ENCODE measurements at places on chromosomes 7 and 10.

GRCh38 chr7:12643001-12643643, 44.3 kb upstream of the ARL4A start:
- H3K4me1 ChIP-seq: peaks cover 24% of the 10 kb centered on the region
- H3K36me3 ChIP-seq: no peaks in the 10 kb centered on the region
- no peak overlapping the region for H3K27ac ChIP-seq

DNA sequence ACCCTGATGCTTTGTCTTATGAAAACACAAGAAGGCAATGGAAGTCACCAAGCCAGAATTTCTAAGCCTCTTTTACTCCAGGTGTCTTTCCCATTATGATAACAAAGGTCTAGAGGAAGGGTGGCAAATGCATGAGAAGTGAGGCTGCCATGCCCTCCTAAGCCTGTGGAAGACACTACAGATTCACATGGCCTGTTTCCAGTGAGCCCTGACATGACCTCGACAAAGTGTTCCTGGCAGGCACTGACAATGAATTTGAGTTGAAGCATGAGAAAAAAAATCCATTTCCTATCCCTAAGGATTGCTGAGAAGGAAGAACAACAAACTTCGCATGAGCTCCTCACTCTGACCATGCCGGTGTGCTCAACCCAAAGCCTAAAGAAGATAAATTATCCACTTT, 268.0 kb downstream of the HTR7 start:
- no peak overlapping the region for H3K27ac ChIP-seq
- no peaks in the 10 kb centered on the region for H3K36me3 ChIP-seq
- H3K4me3 ChIP-seq: no peak overlapping the region

DNA sequence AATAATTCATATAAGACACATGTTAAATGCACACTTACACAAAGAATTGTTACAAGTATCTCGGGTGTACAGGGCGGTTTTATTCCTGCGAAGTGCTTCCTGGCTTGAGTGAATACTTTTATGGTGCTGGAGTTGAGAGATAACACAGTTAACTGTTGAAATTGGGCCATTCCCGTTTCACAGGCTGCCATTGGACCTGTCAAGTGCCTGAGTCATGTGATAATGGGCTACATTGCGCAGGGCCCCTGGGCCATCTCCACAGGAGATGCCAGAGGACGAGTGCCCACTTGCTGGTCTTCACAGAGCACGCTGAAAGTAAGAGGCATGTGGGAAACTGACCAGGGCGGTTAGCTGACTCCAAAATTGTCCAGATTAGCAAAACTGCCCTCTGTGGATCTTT, 4.8 kb downstream of the FBH1 start:
- H3K4me1 ChIP-seq: peaks cover 7% of the 10 kb centered on the region
- no peak for DNase-seq
- H3K27me3 ChIP-seq: no peaks in the 10 kb centered on the region
- H3K36me3 ChIP-seq: no peaks in the 10 kb centered on the region

DNA sequence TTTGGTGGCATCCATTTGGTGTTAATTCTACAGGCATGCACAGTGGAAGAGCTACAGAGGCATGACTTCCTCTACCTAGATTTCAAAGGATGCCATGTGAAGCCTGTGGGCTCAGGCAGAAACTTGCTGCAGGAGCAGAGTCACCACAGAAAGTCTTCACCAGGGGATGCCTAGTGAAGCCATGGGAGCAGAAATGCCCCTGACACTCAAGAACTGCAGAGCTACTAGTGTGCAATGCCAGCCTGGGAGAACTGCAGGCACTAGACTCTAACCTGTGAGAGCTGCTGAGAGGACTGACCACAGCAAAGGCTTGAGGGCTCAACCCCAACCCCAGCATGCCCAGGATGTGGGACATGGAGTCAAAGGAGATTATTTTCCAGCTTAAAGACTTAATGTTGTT, 3.9 kb downstream of the OR9A2 start:
- no peaks in the 10 kb centered on the region for H3K4me1 ChIP-seq
- no peak overlapping the region for H3K27ac ChIP-seq
- H3K27me3 ChIP-seq: no peaks in the 10 kb centered on the region
- H3K36me3 ChIP-seq: no peaks in the 10 kb centered on the region

DNA sequence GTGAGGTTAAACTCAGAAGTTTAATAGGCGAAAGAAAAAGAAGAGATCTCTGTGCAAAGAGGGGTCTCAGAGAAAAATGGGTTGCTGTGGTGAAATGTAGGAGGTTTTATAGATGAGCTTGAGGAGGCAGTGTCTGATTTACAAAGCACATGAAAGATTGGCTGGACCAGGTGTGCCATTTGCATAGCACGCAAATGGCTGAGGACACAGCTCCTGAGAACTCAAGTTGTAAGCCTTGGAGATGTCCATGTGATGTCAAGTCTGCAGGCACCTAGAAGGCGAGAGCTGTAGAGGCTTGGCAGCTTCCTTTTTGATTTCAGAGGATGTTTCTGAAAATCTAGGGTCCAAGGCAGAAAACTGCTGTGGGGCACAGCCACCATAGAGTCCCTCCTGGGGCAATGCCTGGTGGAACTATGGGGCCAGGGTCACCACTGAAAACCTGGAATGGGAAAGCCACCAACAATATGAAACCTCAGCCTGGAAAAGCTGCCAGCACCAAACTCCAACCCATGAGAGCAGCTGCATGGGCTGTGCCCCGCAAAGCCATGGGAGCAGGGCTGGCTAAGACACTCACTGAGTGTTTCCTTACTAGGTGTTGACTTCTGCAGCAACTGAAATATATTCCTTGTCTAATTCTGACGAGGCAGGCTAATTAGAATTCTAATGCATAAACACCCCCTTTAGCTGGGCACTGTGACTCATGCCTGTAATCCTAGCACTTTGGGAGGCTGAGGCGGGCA, 96.9 kb upstream of the TNS3 start:
- H3K4me3 ChIP-seq: no peak overlapping the region
- H3K27me3 ChIP-seq: no peaks in the 10 kb centered on the region
- no peak for DNase-seq
- H3K27ac ChIP-seq: no peak overlapping the region

DNA sequence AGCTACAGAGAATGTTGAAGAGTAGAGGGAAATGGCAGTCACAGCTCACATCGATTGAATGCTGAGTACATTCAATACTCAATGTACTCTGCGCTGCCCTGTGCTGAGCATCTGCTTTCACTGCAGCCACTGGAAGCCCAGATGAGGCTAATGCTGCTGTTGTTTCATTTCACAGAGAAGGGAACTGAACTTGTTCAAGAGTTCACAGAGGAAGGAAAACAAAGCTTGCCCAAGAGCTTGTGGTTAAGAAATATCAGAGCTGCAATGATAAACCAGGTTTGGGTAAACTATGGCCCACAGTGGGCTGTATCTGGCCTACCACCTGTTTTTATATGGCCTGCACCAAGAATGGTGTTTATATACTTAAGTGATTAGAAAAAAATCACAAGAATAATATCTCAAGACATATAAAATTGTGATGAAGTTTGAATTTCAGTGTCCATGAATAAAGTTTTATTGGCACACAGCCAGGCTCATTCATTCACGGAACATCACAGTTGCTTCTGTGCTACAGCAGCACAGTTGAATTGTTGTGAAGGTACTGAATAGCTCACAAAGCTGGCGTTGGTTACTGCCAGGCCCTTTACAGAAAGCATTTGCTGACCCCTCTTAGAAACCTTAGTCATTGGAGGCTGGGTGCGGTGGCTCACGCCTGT, 64.1 kb downstream of the CFAP58 start:
- H3K27me3 ChIP-seq: no peaks in the 10 kb centered on the region
- H3K36me3 ChIP-seq: no peaks in the 10 kb centered on the region
- no peak overlapping the region for H3K27ac ChIP-seq

GRCh38 chr10:117500456-117500855, 42.1 kb upstream of the EMX2 start:
- no peaks in the 10 kb centered on the region for H3K27me3 ChIP-seq
- DNase-seq: no peak
- H3K27ac ChIP-seq: no peak overlapping the region
- H3K4me1 ChIP-seq: no peaks in the 10 kb centered on the region

DNA sequence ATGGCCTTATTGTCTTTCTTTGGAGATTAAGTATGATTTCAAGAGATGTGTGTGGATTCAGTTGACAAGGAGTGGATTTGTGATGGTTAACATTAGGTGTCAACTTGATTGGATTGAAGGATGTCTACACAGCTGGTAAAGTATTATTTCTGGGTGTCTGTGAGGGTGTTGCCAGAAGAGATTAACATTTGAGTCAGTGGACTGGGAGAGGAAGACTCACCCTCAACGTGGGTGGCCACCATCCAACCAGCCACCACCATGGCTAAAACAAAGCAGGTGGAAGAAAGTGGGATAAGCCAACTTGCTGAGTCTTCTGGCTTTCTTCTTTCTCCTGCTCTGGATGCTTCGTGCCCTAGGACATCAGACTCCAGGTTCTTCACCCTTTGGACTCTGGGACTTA, 76.1 kb downstream of the GPR37 start:
- no peaks in the 10 kb centered on the region for H3K27me3 ChIP-seq
- no peak for DNase-seq
- H3K27ac ChIP-seq: no peak overlapping the region
- H3K4me1 ChIP-seq: no peaks in the 10 kb centered on the region
- no peak overlapping the region for H3K4me3 ChIP-seq

DNA sequence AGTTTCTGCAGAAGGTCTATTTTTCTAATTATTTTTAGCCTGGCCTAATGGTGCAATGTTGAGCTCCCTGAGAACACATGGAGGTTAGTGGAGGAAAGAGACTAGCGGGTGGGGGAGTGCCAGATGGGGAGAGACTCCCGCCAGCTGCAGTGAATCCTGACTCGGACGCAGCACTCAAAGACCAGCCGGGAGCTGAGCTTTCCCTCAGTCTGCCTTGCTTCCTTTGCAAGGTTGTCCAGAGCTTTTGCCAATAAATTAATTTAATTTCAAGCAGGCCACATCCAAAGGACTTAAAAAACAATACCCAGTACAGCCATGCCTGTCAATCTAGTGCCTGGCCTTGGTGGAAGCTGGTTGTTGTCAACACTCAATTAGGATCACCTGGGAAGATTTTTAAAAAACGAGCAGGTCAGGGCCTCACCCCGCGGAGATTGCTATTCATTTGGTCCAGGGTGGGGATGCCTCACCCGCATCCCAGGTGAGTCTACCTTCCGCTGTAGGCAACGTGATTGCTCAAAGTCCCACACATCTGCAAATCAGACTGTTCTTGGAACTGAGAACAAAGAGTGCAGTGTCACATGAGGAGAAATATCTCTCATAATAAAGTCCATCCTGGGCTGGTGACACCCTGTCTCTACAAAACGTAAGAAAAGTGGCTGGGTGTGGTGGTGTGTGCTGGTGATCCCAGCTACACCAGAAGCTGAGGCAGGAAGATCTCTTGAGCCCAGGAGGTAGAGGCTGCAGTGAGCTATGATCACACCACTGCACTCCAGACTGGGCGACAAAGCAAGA, 4.0 kb downstream of the CLRN3 start:
- no peaks in the 10 kb centered on the region for H3K4me1 ChIP-seq
- no peak overlapping the region for H3K27ac ChIP-seq
- no peaks in the 10 kb centered on the region for H3K27me3 ChIP-seq
- H3K4me3 ChIP-seq: no peak overlapping the region
- H3K36me3 ChIP-seq: no peaks in the 10 kb centered on the region

GRCh38 chr7:1027242-1028043, 16.9 kb upstream of the GPR146 start:
- peak overlapping the region; percentile 62 for H3K27ac ChIP-seq
- peaks cover 16% of the 10 kb centered on the region for H3K4me1 ChIP-seq
- H3K27me3 ChIP-seq: no peaks in the 10 kb centered on the region
- no peak for DNase-seq

GRCh38 chr10:133097961-133098360, 10.2 kb downstream of the ADGRA1 start:
- no peak overlapping the region for H3K27ac ChIP-seq
- DNase-seq: no peak
- no peaks in the 10 kb centered on the region for H3K36me3 ChIP-seq
- peaks cover 3% of the 10 kb centered on the region for H3K27me3 ChIP-seq
- no peak overlapping the region for H3K4me3 ChIP-seq

DNA sequence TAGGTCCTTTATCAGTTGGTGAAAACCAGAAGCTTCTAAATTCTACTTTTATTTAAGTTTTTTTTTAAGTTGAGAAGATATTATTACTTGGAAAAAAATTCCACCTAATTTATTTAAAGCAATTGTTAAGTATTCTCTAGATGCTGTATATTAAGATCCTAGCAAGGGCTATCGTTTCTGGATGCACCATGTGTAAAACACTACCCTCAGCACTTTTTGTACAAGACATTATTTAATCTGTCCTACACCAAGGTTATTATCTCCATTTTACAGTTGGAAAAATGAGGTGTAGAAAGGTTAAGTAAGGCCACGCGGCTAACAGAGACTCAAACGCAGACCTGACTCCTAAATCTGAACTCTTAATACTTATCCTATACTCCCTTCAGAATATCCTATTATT, 19.8 kb downstream of the RAB11FIP2 start:
- no peaks in the 10 kb centered on the region for H3K27me3 ChIP-seq
- no peaks in the 10 kb centered on the region for H3K36me3 ChIP-seq
- DNase-seq: no peak
- H3K4me1 ChIP-seq: no peaks in the 10 kb centered on the region
- H3K27ac ChIP-seq: no peak overlapping the region

GRCh38 chr7:7567898-7568531, 1.3 kb downstream of the MIOS start:
- no peak for DNase-seq
- peaks cover 76% of the 10 kb centered on the region for H3K4me1 ChIP-seq
- H3K27ac ChIP-seq: peak overlapping the region; percentile 98
- H3K27me3 ChIP-seq: no peaks in the 10 kb centered on the region
- peak overlapping the region; percentile 92 for H3K4me3 ChIP-seq

DNA sequence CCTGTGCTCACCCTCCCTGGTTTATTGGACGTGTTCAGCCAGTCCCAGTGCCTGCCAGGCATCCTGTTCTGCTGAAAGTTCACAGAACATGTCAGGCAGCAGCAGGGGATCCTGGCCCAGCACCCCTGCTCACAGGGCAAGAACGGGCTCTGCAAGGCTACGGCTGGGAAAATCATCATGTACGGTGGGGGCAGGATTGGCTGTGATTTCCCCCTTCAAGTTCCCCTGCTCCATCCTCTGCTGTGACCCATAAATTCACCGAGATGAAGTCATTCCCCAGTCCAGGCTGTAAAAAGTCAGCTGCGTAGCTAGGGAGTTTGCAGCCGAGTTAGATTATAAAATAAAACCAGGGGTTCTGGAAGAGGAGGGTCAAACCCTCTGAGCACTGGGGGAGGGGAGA, 484.1 kb upstream of the ZMIZ1 start:
- peaks cover 7% of the 10 kb centered on the region for H3K27me3 ChIP-seq
- DNase-seq: no peak
- H3K4me1 ChIP-seq: no peaks in the 10 kb centered on the region
- no peaks in the 10 kb centered on the region for H3K36me3 ChIP-seq
- no peak overlapping the region for H3K27ac ChIP-seq

- H3K4me1 ChIP-seq: no peaks in the 10 kb centered on the region
- H3K27me3 ChIP-seq: no peaks in the 10 kb centered on the region
- H3K27ac ChIP-seq: no peak overlapping the region
These were observed 36.6 kb downstream of the TYW1 start for GRCh38 chr7:67033251-67033650.

- peak overlapping the region; percentile 80 for H3K4me3 ChIP-seq
- peak overlapping the region; percentile 93 for H3K27ac ChIP-seq
- no peak for DNase-seq
- H3K36me3 ChIP-seq: no peaks in the 10 kb centered on the region
- H3K27me3 ChIP-seq: no peaks in the 10 kb centered on the region
- peaks cover 25% of the 10 kb centered on the region for H3K4me1 ChIP-seq
These were observed 75.1 kb downstream of the ANKRD61 start for GRCh38 chr7:6106140-6106904.
